ENCODE measurements at places on chromosomes 11 and 22.
A peak's percentile ranks its signal among the peaks of the same experiment; 100 is the strongest.

GRCh38 chr11:45275828-45276227 lies 10.3 kb downstream of the SYT13 start:
- peak; percentile 52 for DNase-seq

DNA sequence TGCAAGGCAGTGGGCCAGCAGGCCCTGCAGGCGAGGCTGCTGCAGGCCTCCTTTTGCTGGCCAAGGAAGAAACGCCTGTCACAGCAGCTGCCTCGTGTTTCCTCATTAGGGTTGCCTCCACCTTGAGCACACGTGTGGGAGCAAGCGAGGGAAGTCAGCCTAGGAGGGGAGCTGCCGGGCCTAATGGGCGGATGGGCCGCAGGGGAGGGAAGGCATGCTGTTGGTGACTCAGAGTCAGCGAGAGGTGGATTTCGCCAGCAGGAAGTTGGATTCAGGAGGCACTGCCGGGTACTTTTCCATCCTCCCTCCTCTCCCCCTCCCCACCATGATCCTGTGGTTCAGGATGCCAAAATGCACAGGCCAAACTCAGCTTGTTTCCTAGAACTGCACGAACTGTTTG lies 498.7 kb downstream of the METTL15 start:
- peak; percentile 14 for DNase-seq

DNA sequence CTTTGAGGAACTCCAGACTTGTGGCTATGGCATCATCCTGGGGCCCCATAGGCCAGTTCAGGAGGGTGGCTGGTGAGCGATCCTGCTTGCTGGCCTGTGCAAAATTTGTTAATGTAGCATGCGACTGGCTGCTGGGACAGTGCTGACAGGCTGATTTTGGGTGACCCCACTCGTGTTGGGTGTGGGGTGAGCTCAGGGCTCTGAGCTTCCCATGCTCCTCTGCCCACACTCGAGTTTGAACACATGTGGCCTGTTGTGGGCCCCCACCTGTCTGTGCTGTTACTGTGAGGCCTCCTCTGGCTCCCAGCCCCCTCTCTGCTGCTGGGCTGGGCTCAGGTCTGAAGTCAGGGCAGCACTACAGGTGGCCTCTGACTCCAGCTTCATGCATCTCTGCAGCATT lies 64.4 kb upstream of the MYEOV start:
- no peak for DNase-seq

DNA sequence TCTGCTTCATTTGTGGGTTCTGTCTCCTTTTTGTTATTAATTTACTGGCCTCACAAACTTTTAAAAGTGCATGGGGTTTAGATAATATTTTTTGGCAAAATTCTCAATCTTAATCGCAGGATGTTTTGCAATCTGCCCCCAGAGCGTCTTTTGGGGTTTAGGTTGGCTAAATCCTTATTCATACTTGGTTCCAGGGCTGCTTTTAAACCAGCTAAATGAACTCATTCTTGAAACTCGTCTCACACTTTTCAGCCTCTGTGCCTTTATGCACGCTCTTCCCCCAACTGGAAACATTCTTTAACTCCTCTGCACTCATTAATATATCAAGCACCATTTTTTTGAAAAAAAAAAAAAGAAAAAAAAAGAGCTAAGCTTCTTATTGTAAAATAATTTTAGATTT lies 131.7 kb downstream of the KIF18A start:
- peak; percentile 59 for DNase-seq

- DNase-seq, result no peak
Measured at GRCh38 chr11:121441521-121441920, 10.6 kb upstream of the SORL1 start.

DNA sequence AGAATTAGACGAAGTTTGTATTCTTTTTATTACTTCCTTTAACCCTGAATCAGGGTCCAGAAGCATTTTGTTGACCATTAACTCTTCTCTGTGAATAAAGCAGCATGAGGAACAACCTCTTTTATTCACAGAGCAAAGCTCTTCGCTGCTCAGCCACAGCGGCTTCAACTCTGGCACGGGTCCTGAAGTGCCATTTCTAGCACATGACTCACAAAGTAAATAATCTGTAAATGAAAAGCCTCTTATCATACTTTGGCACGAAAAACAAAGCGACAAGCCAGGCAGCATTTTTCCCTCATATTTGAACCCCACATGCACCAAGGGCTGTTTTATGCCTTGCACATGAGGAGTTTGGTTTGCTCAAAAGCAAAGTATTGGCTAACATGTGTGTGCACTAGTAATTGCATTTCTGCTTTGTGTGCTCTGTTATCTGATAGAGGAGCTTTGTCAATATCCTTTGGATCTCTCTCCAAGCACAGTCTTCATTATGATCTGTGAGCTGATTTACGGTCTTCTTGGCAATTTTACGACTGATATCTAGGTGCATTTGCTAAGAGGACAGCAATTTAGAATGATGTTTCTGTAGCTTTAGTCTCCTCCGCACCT lies 33.0 kb upstream of the APOBEC3A start:
- DNase-seq, result peak; percentile 92

GRCh38 chr22:37059876-37060449 lies 8.4 kb downstream of the KCTD17 start:
- no peak for DNase-seq

DNA sequence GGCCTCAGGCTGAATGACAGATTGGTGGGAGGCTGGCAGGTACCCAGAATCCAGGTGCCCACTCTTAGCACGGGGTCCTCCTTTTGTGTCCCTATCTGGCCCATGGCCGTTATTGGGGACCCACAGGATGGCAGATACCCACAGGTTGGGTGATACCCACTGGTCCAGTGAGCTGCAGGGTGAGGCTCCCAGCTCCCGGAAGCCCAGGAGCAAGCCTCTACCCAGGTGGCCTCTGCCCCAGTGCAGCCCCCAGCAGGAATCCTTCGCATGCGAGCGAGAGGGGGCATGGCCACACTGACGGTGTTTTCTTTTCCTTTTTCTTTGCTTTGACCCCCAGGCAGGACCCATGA lies 116.1 kb downstream of the PHF21B start:
- no peak for DNase-seq

GRCh38 chr22:45680932-45681700 lies 9.5 kb downstream of the ATXN10 start:
- DNase-seq, result peak; percentile 56

DNA sequence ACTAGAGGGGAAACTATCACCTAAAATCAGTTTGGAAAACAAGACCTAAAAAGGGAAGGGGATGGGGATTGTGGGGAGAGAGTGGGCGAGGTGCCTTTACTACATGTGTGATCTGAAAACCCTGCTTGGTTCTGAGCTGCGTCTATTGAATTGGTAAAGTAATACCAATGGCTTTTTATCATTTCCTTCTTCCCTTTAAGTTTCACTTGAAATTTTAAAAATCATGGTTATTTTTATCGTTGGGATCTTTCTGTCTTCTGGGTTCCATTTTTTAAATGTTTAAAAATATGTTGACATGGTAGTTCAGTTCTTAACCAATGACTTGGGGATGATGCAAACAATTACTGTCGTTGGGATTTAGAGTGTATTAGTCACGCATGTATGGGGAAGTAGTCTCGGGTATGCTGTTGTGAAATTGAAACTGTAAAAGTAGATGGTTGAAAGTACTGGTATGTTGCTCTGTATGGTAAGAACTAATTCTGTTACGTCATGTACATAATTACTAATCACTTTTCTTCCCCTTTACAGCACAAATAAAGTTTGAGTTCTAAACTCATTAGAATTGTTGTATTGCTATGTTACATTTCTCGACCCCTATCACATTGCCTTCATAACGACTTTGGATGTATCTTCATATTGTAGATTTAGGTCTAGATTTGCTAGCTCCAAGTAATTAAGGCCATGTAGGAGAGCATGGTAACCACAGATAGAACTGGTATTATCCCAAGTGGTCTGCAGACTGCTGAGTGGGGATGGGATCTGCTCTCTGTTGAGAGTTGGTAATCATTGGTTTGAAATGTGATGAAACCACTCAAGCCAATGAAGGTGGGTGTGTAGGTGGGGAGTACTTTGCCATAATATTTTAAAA lies 3.6 kb downstream of the NEAT1 start:
- peak; percentile 83 for DNase-seq

GRCh38 chr11:105610871-105611571 lies 1.1 kb downstream of the GRIA4 start:
- no peak for DNase-seq

GRCh38 chr22:30649430-30650007 lies 13.9 kb downstream of the SLC35E4 start:
- DNase-seq, result peak; percentile 56

DNA sequence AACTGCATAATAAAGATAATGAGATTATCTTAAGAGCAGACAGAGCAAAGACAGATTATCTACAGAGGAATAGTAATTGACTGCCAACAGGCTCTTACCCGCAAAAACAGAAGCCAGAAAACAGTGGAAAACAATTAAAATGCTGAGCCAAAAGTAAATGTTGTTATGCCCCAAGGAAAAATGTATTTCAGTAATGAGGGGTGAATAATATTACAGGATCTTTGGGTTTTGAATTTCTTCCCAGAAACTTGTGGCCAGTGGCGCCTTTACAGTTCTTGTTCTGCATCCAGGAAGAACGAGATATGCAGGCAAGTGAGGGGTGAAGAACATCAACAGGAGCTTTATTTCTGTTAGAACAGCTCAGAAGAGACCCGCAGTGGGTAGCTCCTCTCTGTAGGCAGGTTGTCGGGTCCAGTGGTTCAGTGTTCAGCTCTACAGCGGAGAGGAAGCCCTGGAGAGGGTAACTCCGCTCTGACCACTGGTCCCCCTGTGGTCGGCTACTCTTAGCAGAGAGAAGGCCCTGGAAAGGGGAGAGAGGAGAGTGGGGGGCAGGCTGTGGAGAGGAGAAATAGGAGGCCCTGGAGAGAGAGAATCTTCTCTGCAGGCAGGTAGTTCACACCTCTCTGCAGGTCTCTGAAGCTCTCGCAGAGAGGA lies 51.8 kb upstream of the SC5D start:
- DNase-seq, result peak; percentile 61
